D721Med (cell line): ENCODE measurements at places on chromosomes 2 and 18.
A peak's percentile ranks its signal among the peaks of the same experiment; 100 is the strongest.

GRCh38 chr18:49335677-49336076, 124.8 kb downstream of the DYM start:
- no peak for DNase-seq

- no peak for DNase-seq
These were observed 3.8 kb upstream of the ALS2 start for GRCh38 chr2:201784563-201784962.

- no peak for DNase-seq
These were observed 30.0 kb upstream of the ERMN start for GRCh38 chr2:157355618-157356017.

DNA sequence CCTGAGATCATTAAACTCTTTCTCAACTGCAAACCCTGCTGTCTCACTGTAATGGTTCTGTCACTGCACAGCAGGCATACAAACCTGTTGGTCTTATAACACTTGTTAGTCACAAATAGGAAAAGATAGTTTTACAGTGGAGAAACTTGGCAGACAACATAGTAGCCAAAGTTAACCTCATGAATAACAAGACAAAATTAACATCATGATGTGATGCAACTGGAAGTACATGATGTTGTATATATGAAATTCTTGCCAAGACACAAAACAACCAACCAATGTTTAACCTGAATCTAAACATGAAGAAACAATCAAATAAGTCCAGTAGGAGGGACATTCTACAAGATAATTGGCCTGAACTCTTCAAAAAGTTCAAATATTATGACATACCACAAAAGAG, 189.3 kb downstream of the RNF152 start:
- DNase-seq = no peak

- DNase-seq = no peak
These were observed 43.0 kb downstream of the NGEF start for GRCh38 chr2:232970051-232970450.

- peak; percentile 13 for DNase-seq
These were observed 32.9 kb upstream of the CCDC93 start for GRCh38 chr2:118046634-118047210.

GRCh38 chr2:173654161-173654895, 299.7 kb downstream of the CDCA7 start:
- DNase-seq = no peak

GRCh38 chr18:72799106-72799505, 68.7 kb downstream of the NETO1 start:
- DNase-seq = no peak

DNA sequence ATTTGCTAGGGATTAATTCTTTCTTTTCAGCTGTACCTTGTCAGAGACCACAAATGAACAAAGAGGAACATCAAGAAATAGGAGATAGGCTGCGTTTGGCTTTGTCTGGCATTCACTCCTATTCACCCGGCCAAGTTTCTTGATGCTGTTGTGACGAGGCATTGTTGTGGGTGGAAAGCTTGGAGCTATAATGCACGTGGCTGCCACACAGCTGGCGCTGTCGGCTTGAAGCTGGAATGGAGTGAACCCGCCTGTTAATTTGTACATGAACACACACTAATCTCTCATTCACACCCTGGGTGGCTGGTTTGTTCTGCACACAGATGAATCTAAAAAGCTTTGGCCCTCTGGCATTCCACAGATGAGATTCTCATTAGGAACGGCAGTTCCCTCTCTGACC, 274.9 kb upstream of the GYPC start:
- DNase-seq = no peak
